ENCODE measurements at places on chromosomes 2 and 18. TPM values are rescaled to one million over a fixed set of nuclear protein-coding genes. Genes with fewer than 3 reads are reported as not detected.

Gene PPP1CB
- 180 TPM for total RNA-seq

Gene TP53I3
- total RNA-seq = 51.3 TPM

DNA sequence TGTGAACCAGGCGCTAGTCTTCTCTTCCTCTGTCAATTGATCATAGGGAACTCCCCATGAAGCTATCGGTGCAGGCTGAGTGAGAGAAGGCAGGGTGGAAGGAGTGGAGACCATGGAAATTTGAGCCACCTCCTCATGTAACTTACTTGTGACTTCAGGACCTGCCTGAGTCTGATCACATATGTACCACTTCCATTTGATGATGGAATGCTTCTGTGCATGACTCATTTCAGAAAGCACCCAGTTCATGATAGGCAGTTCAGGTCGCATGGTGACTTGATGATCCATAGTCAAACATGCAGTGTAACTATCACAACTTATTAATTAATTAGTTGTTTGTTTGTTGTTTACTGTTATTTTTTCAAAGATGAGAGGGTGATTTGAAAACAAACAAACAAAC lies 1296.7 kb downstream of the SUCLG1 start:
- no peak overlapping the region for H3K4me3 ChIP-seq
- H3K27me3 ChIP-seq = no peaks in the 10 kb centered on the region
- no peak overlapping the region for H3K27ac ChIP-seq
- no peaks in the 10 kb centered on the region for H3K4me1 ChIP-seq
- no peak for DNase-seq

- no peaks in the 10 kb centered on the region for H3K36me3 ChIP-seq
- no peaks in the 10 kb centered on the region for H3K4me1 ChIP-seq
- no peak overlapping the region for H3K4me3 ChIP-seq
Measured at GRCh38 chr2:141554810-141555209, 576.0 kb downstream of the LRP1B start.

DNA sequence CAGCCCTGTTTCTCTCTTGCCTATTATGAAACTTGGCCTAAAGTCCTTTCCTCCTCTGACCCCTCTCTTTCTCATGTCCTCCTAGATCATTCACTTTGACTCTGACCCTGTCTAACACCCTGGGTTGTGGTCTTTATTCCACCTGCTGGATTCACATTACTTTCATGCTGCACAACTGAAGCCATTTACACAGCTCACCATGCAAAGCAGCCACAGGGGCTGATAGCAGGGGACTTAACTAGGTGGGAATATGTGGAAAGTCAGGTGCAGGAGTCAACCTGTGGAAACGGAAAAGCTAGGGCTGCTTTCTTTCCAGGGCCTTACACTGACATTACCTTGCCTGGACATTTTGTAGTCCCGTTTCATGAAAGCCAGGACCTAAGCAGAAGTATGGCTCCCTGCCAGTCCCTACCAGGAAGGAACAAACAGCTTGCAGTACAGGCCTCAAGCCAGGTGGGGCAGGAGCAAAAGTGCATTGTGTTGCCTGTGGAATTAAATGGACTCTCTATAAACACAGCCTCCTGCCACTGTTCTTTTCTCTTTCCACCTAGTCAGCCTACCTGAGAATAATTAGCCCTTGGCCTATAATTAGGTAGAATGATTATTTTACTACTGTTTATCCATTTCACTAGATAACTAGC lies 11.8 kb downstream of the MAPRE3 start:
- H3K4me3 ChIP-seq = no peak overlapping the region
- peaks cover 8% of the 10 kb centered on the region for H3K4me1 ChIP-seq
- H3K27me3 ChIP-seq = no peaks in the 10 kb centered on the region
- H3K36me3 ChIP-seq = no peaks in the 10 kb centered on the region
- DNase-seq = no peak
- H3K27ac ChIP-seq = no peak overlapping the region

DNA sequence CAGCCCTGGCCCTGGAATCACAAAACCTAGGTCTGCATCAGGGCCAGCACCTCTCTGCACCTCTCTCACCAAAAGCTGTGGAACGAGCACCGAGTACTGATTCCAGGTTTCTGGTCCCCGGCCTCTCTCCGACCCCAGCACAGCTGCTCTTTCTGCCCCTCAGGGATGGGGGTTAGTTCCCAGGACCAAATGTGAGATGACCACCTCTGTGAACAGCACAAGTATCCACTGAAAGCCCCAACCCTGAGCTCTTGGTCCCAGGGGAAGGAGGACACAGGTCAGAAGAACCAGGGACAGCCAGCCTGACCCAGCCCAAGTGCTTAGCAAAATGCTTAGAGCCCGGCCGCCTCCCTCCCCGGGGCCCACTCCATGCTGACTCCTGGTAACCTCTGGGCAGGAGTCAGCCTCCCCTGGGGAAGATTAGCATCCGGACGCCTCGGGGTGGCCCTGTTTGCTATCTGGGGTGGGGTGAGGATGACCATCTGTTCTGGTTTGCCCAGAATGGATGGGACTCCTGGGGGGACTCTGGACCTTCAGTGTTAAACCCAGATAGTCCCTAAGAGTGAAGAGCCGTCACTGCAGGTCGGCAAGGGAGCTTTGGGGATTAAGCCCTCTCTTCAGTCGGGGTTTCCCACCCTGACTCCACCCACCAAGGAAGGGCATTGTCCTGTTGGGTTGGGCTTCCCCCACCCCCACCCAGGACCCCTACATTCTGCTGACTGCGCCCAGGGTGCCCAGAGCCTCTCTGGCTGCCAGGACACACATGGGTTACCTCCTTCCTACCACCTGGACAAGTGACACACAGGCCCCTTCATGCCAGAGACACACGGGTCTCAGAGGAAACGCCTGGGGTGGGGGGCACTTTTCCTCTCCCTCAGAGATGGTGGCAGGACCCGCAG lies 9.4 kb upstream of the GPR55 start:
- no peak overlapping the region for H3K27ac ChIP-seq
- no peak overlapping the region for H3K4me3 ChIP-seq
- no peaks in the 10 kb centered on the region for H3K36me3 ChIP-seq
- DNase-seq = no peak
- no peaks in the 10 kb centered on the region for H3K4me1 ChIP-seq
- no peaks in the 10 kb centered on the region for H3K27me3 ChIP-seq

- no peak for DNase-seq
- peaks cover 9% of the 10 kb centered on the region for H3K4me1 ChIP-seq
- H3K36me3 ChIP-seq = no peaks in the 10 kb centered on the region
- no peak overlapping the region for H3K27ac ChIP-seq
- H3K4me3 ChIP-seq = no peak overlapping the region
Measured at GRCh38 chr2:112733456-112733855, 12.6 kb downstream of the NT5DC4 start.

DNA sequence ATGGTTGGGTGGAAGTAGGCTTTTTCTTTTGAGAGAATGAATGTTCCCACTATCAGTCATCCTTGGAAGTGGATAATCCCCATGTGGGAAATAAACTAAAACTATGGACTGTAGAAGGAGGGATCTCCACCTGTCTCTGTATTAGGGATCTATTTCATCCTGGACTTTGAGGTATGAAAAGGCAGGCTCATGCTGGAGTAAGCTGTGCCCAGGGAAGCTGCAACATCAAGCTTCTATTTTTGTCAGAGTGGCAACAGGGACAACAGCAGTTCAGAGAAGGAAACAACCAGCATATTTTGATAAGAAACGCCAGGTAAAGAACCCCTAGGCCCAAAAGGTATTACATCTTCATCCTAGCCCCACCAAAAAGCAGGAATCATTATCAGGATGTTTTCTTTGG lies 122.0 kb downstream of the MDH1 start:
- no peaks in the 10 kb centered on the region for H3K27me3 ChIP-seq
- H3K4me3 ChIP-seq = no peak overlapping the region
- no peak for DNase-seq
- H3K4me1 ChIP-seq = no peaks in the 10 kb centered on the region
- no peak overlapping the region for H3K27ac ChIP-seq
